ENCODE measurements at places on chromosomes 12 and 14.
A peak's percentile ranks its signal among the peaks of the same experiment; 100 is the strongest.

GRCh38 chr12:25020621-25021243, 71.8 kb upstream of the BCAT1 start:
- DNase-seq: no peak

DNA sequence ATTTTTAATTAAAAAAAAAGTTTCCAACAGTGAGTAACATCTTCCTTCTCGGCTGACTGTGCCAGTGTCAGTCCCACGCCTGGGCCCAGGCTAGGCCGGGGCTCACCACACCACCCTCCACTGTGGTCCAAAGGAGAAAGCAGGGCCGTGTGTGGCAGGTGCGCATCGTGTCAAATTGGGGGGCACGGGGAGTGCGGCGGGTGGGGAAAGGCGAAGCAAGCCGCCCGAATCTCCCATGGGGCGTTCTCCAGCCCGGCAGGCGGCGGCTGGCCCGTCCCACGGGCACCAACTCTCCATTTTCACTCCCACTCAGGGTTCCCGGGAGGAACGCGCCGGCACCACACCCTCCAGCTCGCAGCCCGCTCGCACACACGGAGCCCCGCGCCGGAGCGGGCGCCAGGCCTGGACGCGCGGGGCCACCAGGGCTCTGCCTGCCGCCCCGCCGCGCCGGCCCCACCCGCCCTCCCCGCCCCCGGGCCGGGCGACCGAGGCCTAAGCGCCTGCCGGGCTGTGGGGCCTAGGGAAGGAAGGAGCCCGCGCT, 604 bp downstream of the EEA1 start:
- peak; percentile 10 for DNase-seq

DNA sequence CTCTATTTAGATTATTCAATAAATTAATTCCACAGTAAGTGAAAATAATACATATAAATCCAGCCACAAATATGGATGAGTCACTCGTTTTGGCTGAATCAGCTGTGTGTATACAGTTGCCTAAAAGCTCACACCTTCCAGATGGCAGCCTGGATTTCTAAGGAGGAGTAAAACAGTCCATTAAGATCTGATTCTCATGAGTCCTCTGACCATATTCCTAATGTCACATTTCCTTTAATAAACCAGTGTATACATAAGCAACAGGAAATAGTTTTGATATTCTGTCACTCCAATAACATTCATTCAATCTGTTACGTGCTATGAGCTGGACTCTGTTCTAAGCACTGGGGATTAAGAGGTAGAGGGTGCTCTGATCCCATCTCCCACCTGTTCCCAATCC, 21.8 kb downstream of the MDM1 start:
- no peak for DNase-seq

DNA sequence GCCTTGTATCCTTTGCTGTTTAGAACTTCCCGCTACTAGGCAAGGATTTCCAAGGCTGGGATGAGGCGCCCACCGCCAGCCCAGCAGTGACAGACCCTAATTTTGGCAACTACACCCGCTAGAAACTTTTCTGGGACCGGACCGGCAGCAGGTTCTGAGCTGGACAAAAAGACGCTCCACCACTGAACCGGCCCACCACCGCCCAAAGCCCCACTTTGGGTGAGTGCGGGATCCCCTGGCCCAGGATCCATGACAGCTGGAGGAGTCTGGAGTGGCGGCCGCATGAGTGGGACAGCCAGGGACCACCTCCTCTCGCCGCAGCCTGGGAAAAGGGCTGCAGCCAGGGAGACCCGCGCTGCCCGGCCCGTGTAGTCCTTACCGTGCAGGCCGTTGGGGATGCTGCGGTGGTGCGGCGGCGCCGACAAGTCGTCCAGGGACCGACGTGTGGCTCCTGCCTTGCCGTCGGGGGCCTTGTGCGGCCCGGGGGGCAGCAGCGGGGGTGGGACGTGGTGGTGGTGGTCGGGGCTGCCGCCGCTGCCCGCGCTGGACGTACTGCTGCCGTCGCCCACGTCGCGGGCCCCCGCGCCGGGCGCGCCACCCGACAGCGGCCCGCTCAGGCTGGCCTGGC, 1.1 kb downstream of the CCDC85C start:
- DNase-seq: no peak

DNA sequence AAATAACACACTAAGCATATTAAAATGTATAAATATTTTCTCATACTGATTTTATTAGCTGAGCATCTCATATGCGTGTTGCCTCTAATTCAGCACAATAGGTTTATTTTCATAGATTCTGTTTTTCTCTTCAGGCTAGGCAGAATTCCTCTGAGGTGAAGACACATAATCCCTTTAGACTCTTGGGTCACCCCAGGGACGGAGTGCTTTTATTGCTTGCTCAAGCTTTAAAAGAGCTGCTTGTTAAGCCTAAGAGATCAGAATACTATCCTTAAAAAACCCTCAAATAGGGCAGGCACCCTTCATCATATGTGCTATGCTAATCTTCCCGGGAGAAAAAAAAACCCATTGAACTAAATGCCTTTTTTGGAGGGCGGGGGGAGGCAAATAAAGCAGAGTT, 390.1 kb downstream of the KCNH5 start:
- no peak for DNase-seq

DNA sequence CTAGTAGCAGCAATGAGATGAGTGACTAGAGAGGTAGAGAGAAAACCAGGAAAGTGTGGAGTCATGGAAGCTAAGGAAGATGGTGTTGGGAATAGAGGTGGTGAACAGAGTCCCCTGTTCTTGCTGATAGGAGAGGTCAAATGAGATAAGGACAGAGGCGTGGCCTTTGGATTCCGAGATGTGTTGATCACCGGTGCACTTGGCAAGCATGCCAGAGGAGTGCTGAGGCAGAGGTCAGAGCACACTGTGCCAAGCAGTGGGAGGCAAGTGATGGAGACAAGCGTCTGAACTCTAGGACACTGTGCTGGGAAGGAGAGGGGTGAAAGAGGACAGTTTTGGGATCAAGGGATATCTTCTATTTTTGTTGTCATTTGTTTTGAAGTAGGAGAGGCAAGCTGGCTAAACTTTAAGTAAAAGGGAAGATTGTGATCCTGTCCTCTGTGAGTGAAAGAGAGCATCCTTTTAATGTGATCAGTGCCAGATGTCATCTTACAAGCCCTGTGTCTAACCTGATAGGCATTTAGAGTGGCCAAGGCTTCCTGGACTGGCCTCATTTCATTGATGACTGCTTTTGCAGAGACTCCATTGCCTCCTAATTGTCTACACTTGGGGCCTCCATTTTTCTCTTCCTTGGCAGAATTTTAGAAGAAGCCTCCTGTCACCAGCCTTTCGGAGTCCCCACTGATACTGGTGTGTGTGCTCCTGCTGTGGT, 336.4 kb downstream of the CACNA1C start:
- no peak for DNase-seq
